ENCODE measurements at places on chromosomes 6 and 20.

- DNase-seq, result no peak
Measured at GRCh38 chr6:88381289-88381642, 215.1 kb upstream of the CNR1 start.

DNA sequence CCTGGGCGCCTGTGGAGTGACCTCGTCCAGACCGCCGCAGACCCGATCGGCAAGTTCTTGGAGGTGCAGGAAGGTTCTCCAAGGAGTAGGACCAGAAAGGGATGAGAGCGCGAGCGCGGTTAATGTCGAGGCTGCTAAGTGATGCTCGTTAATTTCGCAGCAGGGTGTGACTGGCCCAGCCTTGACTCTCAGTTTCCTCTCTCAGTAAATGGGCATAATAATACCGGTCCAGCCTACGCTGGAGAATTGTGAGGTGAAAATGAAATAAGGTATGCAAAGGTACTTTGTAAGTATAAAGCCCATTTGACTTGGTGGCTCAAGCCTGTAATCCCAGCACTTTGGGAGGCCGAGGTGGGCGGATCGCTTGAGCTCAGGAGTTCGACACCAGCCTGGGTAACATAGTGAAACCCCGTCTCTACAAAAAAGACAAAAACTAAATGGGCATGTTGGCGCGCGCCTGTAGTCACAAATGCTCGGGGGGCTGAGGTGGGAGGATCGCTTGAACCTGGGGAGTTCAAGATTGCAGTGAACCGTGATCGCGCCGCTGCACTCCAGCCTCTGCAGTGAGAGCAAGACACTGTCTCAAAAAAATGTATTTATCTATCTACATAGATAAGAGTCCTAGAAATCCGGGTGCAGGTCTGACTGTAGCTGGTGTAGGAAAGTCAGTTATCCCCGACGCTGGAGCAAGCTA is 634 bp upstream of the BTBD9 start:
- no peak for DNase-seq

- no peak for DNase-seq
Measured at GRCh38 chr6:36691612-36692011, 6.0 kb upstream of the RAB44 start.

GRCh38 chr6:2921520-2922115 is 18.5 kb upstream of the SERPINB9 start:
- no peak for DNase-seq

DNA sequence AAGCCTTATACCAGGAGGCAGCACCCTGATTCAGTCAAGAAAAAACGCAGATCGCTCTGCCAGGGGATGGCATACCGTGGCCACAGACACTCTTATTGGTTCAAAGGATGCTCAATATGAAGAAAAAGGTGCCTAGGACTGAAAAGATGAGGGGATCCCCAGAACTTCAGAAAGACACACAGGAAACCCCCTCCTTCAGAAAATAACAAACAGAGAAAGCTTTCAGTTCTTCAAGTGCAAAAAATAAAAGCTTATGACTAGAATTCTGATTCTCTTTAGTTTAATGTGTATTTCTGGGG is 17.7 kb upstream of the MYB start:
- DNase-seq, result no peak

GRCh38 chr6:54320871-54321270 is 12.6 kb downstream of the TINAG start:
- no peak for DNase-seq
